T-helper 2 cell treated with Interferon-gamma antibody and Interleukin-4, amounts not matched to agents 5 μg/mL and 100 μg/mL, for 36 hours (primary cell): ENCODE measurements at places on chromosomes 7 and 10.

DNA sequence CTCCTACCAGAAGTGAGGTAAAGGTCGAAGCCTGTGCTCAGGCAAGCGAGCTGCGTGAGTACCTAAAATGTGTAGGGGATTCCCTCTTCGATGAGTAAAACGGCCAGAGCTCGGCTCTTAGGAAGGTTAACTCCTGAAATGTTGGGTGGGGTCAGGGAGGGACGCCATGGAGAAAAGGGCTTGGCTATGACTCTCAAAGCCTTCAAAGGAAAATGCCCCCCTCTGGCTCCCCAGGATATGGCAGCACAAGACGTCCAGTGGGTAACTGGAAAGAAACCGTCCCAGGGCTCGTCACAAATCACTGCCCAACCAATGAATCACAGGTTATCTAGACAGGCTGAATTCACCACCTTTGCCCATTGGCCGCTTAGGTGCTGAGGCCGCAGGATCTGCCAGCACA is 58.0 kb downstream of the CALML3 start:
- DNase-seq: no peak

DNA sequence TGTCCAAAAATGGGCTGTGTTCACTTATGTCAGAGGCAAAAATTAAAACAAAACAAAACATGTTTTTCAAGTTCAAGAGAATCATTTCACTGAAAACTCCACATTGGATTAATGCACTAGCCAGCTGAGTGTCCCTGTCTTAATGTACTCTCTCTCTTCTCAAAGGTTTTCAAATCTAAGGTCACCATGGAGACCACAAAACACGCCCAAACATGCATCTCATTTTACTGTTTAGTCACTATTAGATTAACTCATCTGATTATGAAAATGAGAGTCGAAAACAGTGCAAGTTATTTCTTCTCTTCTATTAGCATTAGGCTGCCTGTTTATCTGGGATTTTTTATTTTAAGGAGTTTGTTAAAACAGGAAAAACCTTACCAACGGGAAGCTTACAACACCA is 70.8 kb upstream of the ASAH2 start:
- no peak for DNase-seq

- DNase-seq: no peak
Measured at GRCh38 chr7:40151504-40151903, 16.7 kb downstream of the SUGCT start.

GRCh38 chr10:103958996-103959395 is 7.9 kb upstream of the SLK start:
- DNase-seq: no peak

GRCh38 chr7:157444843-157445135 is 108.0 kb downstream of the DNAJB6 start:
- DNase-seq: no peak

- DNase-seq: no peak
Measured at GRCh38 chr7:55223023-55223422, 142.1 kb upstream of the LANCL2 start.

DNA sequence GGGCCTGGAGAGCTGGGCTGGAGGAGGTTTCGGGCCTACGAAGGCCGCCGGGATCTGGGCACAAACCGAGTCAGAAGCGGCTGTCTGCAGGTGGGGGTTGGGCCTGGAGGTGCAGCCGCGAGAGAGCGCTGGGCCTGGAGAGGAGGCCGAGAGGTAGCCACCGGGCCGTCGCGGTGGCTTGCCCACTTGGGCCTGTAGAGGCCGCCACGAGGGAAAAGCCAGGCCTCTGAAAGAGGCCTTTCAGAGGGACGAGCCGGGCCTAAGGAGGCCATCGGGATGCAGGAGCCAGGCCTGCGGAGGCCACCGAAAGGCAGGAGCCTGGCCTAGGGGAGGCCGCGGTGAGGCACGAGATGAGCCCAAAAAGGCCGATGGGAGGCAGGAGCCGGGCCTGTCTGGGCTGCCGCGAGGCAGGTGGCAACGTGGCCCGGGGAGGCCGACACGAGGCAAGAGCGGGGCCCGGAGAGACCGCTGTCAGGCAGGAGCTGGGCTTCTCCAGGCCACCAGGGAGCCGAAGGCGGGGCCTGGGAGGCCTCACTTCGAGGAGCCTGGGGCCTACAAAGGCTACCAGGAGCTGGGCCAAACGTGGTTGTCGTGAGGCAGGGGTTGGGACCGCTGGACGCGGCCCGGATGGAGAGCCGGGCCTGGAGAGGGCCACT is 25.6 kb downstream of the MDH2 start:
- DNase-seq: no peak

- DNase-seq: no peak
Measured at GRCh38 chr10:75233444-75234016, 2.2 kb downstream of the COMTD1 start.

GRCh38 chr7:43136064-43136463 is 23.6 kb downstream of the HECW1 start:
- DNase-seq: no peak

- DNase-seq: no peak
Measured at GRCh38 chr10:104938031-104938430, 296.9 kb downstream of the SORCS3 start.

DNA sequence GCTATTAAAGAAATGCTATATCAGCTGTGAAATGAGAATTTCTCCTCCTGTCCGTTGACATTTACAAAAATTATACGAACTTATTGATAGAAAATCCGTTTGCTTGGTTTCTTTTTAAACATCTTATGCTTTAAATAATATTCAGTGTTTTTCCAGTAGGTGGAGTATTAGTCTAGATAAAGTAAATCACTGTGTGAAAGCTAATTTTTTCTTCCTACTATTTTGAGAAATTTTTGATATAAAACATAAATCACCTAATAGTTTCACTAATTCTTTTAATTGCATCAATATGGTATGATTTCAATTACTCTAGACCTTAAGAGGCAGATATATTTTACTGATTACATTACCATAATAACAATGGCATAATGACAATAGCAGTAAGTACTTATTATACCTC is 335.2 kb upstream of the C7orf33 start:
- DNase-seq: no peak

- DNase-seq: no peak
Measured at GRCh38 chr7:134992626-134993179, 6.4 kb downstream of the AGBL3 start.

GRCh38 chr10:19048891-19049290 is 290 bp downstream of the MALRD1 start:
- DNase-seq: no peak

DNA sequence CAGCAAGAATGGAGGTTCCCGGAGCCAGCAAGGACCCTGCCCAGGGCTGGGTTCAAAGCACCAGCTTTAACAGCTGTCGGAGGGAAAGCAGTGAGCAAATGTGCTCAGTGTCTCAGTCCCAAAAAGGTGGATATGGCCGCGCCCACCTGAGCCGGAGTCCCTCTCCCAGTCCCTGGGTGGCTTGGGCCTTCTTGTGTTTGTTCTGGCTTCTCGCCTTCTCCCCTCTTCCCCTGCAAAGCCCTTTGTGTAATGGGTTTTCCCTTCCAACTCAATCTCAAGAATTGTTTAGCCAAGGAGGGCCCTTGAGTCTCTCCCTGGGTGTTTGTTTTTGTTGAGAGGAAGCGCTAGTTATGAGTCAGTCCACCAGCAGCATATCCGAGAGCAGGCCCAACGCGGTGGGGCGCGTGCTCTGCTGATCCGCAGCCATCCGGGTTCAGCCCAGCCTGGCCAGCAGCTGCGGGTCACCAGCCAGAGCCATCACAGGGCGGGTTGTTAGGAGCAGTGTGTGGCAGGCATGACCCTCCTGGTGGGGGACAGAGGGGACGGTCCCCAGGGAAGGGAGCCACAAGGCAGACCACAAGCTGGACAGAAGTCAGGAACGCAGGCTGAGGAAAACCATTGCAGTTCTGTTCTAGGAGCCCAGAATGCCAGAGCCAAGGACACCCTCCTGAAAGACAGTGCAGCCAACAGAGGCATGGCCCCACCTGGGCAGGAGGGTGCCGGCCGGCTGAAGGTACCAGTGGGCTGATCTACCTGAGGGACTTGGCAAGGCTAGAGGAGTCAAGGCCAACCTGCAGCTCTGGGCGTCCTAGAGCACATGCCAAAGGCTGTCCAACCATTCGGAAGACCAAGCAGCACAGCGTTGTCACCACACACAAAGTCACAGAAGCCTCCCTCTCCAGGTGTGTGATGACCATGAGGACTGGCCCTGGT is 21.3 kb downstream of the CALML3 start:
- no peak for DNase-seq

GRCh38 chr10:75434291-75434690 is 2.9 kb downstream of the LRMDA start:
- DNase-seq: no peak

- DNase-seq: no peak
Measured at GRCh38 chr10:34816501-34817002, 1.5 kb upstream of the PARD3 start.

DNA sequence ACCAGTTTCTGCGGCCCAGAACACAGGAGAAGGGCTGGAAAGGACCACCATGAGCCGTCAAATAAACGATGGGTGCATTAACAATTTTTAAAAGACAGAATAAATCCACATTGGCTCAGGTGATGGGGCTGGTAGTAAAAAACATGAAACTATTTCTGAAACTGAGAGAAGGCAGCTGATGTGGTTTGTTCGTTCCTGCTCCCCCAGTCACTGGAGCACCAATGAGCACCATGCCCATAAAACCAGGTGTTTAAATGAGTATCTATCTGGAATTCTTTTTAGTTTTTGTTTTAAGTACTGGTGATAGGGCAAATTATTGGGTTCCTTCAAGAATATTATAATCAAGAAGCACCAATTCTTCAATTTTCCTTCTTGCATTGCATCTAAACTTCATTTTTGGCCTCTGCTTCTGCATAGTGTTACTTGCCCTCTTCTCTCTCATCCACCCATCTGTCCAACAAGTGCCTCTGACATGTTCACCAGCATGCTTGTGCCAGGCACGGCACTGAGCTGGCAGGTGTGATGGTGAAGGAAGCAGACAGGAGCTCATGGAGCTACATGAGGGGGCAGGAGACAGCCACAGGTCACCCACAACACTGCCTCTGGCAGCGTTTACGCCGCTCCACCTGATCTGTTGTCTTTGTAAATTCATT is 65.5 kb downstream of the LARP4B start:
- DNase-seq: no peak

DNA sequence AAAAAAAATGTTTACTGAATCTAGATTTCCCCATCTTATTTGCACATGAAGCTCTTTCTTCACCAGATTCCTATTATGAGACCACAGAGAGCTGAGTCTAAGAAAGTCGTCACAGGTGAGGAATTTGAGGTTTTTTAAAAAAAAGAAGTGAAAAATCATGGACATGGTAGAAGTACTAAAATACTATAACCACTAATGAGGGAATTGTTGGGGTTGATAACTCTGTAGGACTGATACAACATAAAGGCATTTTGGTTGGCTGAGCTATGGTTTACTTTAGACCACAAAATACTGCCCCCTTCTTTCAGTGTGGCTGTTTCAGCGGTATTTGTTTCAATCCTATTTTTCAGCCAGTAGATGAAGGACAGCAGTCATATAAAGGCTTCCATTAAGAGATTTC is 1111.3 kb downstream of the TYW1 start:
- no peak for DNase-seq

- no peak for DNase-seq
Measured at GRCh38 chr7:128123291-128124037, 92.2 kb upstream of the LRRC4 start.

GRCh38 chr7:143415742-143416397 is 7.2 kb upstream of the EPHA1 start:
- DNase-seq: no peak

DNA sequence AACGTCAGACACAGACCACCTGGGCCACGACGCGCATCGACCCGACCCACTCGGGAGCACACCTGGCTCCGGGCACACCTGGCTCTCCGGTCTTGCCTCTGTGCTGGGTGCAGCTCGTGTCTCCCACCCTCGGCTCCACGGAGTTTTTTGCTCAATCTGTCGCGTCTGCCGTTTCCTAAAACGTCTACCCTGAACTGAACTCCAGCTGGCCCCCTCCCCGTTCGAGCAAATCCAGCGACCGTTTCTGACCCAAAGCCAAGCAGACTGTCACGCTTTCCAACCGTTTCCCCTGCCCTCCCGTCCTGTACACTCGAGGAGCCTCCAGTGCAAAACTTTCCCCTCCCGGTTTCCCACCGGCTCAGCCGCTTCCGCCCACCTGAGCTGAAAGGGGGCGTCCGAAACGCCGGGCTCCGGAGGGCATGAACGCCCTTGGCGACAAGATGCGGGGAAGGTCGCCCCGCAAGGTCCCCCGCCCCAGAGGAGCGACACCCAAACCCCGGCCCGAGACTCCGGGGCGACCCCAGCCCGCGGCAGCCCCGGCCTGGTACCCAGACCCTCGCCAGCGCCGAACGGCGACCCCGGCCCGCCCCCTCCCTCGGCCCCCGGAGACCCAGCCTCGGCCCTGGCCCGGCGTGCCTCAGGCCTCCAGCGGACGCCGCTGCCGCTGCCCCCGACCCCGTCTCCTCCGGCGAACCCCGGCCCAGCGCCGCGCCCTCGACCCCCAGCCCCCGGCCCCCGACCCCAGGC is 557 bp downstream of the CYTH3 start:
- no peak for DNase-seq

- no peak for DNase-seq
Measured at GRCh38 chr10:26815500-26815899, 45.3 kb downstream of the ABI1 start.

DNA sequence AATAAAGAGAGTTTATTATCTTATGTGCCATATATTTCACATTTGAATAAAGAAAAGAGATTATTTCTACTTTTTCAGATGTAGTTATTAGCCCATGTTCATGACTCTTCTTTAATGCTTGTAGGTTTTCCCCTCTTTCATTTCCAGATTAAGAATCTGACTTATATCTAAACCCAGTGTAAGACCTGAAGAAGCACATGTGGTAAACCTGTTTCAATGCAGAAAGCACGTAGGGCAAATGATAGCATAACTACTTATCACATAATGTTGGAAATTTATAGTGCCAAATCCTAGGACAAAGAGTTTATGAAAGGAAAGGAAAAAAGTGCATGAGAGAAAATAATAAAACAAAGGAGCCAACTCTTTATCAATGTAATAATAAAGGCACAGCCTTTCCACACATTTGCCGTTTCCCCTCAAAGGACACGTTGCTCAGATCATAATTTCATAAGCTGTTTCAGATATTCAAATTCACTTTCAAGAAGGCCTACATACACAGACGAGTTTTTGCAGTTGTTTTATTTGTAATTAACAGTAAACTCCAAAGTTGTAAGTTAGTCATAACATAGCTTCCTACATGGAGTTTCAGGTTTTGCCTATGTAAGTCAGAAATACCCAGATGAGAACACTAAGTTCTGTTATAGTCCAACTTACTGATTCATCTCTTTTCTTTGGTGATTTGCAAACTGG is 88.8 kb upstream of the MDFIC start:
- DNase-seq: no peak

DNA sequence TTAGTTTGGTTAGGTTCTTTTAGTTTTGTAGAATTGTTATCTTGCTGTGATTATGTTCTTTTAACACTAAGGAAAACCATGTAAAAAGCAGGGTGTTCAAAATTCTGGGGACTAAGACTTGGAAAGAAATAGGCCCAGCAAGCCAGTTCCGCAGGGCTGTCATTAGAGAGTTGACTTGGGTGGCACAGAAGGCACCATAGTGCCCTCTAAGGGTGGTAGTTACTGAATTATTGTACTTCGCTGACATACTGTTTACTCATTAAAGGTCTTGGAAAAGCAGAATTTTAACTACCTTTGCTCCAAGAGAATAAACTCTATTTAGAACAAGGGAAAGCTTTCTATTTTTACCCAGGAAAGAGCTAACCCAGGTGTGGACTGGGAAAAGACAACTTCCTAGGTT is 86.5 kb downstream of the OTUD1 start:
- DNase-seq: no peak
